ENCODE measurements at places on chromosomes 5 and 9.

- DNase-seq, result no peak
Observed at GRCh38 chr9:104775976-104776375, 12.0 kb downstream of the NIPSNAP3B start.

GRCh38 chr5:2899311-2899710, 147.8 kb upstream of the IRX2 start:
- DNase-seq, result no peak

DNA sequence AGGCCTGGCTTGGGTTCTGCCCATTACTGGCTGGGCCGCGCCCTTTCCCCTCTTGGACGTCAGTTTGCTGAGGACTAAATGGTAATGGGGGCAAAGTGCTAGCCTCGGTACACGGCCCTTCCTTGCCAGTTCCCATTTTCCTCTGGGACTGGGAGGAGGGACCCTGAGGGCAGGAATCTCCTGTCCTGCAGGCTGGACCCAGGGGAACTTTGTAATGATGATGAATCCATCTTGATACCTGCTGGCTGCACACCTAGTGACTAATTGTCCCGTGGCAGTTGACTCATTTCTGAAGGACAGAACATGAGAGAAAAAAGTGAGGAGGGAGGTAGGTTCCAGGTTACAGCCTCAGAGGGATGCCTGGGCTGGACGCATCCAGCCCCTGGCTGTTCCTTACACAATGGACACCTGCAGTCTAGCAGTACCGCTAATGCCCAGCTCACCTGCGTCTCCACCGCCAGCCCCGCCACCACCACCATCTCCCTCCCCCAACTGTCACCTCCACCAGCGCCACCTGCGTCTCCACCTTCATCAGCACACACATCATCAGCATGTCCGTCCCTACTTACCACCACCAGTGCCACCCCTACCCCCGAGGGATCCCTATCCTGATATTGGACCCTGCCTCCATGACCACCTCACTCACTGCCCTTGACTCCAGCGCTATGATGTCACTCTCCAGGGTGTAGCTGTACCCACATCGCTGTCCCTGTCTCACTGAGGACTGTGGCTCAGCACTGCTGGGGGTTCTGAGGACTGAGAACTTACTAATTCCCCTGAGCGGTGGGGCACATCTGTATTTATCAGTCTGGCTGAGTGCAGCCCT, 4.3 kb downstream of the CDHR2 start:
- no peak for DNase-seq

- DNase-seq, result no peak
Observed at GRCh38 chr5:178340187-178340586, 107.6 kb upstream of the PHYKPL start.

GRCh38 chr5:112289465-112289864, 129.6 kb downstream of the EPB41L4A start:
- no peak for DNase-seq

DNA sequence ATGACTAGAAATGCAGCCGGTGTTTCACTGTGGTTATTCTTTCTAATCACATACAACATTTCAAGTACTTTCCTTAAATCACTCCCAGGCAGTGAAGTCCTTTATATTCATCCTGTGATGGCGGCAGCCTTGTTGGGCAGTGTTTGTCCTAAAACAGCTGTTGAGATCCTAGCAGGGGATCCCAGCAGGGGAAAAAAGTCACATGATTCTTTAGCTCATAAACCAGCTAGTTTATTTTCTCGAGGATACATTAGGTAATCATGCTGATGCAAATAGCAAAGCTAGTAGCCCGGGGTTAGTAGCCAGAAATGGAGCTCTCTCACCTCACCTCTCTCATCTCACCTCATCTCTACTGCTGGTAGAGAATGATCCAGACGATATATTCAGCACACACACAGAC, 70.5 kb downstream of the FOXD1 start:
- DNase-seq, result no peak

- DNase-seq, result no peak
Observed at GRCh38 chr5:181098762-181099601, 32.0 kb downstream of the OR2V1 start.

GRCh38 chr5:153794327-153794726, 244.4 kb downstream of the FAM114A2 start:
- no peak for DNase-seq

- peak; percentile 16 for DNase-seq
Observed at GRCh38 chr5:129664336-129664937, 83.5 kb upstream of the MINAR2 start.

GRCh38 chr9:82894548-82894947, 168.4 kb downstream of the RASEF start:
- no peak for DNase-seq

DNA sequence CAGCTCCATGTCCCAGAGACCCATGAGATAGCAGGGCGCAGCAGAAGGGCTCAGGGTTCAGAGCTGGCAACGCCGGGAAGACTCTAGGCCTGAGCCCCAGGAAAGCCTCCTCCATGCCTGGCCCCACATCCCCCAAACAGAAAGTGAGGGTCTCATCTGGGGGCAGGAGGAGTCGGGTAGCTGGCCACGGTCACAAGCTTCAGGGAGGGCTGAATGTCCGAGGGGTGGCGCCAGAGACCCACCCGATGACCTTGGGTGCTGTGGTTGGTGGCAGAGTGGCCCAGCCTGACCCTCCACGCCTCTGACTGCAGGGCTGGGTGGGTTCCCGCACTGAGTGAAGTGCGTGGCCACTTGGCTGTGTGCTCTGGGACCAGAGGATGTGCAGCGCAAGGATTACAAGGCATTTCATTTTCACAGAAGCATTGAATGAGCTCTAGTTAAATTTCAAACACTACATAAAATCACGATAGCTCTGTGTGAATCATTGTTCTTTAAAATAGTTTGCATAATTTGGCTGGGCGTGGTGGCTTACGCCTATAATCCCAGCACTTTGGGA, 3.0 kb downstream of the C8G start:
- DNase-seq, result no peak

DNA sequence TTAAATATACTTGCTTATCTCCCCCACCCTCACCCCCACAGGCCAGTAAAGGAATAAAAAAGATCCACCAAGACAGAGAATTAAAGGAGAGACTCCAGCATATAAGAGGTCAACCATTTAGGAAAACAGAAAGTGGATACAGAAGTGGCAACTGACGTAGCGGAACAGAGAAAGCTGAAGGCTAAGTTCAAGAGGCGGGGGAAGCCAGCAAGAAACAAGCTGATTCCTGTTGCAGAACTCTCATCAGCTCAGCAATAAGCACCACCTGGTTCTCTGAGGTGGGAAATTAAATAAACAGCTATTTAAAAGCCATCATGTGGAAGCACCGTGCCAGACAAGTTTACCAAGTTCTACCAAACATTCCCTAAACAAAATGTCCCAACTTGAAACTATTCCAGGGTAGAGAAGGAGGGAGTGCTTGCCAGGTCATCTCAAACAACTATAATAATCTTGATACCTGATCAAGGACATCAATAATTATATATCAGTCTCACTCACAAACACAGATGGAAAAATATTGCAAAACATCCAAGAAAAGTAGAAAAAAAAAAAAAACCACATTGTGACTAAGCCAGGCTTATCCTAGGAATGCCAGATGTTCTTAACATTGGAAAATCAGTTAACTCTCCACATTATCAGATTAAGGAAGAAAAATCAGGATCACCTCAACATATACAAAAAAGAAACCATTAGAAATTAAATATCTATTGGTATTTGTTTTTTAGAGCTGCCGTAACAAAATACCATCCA, 7.3 kb upstream of the ARL15 start:
- DNase-seq, result no peak

GRCh38 chr5:1500411-1501091, 23.2 kb downstream of the LPCAT1 start:
- no peak for DNase-seq

DNA sequence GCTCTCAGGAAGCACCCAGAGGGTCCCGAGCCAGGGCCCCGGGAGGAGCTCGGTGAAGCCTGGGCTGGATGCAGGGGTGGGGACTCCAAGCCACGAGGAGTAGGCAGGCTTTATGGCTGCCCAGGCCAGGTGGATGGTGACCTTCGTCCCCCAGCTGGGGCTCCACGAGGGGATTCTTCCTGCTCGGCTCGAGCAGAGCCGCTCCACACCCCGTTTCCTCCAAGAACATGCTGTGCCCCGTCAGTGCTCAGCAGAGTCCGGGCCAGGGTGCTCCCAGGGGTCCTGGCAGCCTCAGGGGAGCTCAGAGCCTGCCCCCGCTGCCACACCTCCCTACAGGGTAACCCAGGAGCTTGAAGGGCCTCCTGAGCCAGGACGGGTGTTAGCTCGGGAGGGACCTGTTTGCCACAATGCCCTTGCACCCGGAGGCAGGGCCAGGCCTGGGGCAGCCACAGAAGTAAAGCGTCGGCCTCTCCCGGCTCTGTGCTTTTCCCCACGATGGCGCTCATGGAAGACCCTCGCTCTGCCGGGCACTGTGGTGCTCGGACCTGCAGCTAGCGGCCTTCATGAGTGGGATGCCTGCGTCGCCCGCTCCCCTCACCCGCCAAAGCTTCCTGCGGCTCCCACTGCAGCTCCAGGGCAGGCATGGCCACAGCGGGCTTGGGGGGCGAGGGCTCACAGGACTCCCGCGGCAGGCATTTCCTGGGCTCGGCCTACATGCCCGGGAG, 86.8 kb downstream of the KCNT1 start:
- DNase-seq, result no peak

DNA sequence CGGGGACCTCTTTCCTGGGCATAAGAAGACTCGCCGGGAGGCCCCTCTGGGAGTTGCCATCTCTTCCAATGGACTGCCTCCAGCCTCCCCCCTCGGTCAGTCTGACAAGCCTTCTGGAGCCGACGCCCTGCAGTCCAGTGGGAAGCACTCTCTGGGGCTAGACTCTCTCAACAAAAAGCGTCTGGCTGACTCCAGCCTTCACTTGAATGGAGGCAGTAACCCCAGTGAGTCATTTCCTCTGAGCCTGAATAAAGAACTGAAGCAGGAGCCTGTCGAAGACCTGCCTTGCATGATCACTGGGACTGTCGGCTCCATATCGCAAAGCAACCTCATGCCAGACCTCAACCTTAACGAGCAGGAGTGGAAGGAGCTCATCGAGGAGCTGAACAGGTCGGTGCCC, 28.4 kb upstream of the LTC4S start:
- DNase-seq, result no peak

Measured in stimulated activated CD4-positive, alpha-beta T cell treated with anti-CD3 and anti-CD28 coated beads, Interleukin-1b, Interleukin-23, amount 100 ng/mL, for 1 hour (primary cell).